Psoas muscle (tissue), 8 donors: ENCODE measurements at places on chromosomes 11 and 22.

GRCh38 chr11:75493626-75494025 lies 32.1 kb downstream of the GDPD5 start:
- DNase-seq: no peak

DNA sequence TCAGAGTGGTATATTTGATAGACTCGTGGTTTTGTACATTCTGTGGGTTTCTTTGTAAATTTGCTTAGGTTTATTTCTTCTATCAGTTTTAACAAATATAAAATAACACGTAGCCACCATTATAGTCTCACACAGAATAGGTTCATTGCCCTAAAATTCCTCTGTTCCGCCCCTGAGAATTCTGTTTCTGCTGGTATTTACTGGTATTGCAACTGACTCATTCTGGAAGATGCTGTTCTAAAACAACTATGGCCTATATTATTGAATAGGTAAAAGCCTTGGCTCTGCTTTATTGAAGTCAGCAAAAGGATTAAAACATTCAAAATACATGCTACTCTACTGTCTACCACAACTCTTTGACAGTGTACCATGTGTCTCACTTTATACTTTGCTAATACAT lies 119.1 kb upstream of the CHORDC1 start:
- DNase-seq: no peak

GRCh38 chr11:30786256-30787110 lies 200.3 kb upstream of the MPPED2 start:
- DNase-seq: no peak

- no peak for DNase-seq
These were observed 42.8 kb downstream of the REXO2 start for GRCh38 chr11:114482114-114482513.

DNA sequence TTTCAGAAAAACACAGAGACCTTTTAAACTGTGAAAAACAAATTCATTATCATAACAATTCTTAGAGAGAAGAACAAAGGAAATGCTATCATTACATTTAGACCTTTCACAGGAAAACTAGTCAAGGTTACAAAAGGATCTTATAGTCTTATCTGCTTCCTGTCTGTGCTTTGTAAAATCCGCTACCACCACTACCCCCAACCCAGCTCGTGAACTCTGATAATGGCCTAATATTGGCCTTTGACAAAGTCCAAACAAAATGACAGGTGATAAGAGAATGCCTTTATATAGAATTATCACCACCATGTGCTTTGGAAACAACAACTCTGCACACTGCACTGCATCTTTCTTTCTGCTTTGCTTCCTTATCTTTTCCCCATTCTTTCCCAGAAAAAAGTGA lies 272.5 kb downstream of the SBF2 start:
- no peak for DNase-seq

GRCh38 chr11:73878771-73879170 lies 2.0 kb downstream of the PAAF1 start:
- no peak for DNase-seq

GRCh38 chr22:43263645-43264514 lies 76.9 kb upstream of the TTLL12 start:
- peak; percentile 64 for DNase-seq

GRCh38 chr11:65785319-65786007 lies 1.4 kb upstream of the OVOL1 start:
- no peak for DNase-seq

DNA sequence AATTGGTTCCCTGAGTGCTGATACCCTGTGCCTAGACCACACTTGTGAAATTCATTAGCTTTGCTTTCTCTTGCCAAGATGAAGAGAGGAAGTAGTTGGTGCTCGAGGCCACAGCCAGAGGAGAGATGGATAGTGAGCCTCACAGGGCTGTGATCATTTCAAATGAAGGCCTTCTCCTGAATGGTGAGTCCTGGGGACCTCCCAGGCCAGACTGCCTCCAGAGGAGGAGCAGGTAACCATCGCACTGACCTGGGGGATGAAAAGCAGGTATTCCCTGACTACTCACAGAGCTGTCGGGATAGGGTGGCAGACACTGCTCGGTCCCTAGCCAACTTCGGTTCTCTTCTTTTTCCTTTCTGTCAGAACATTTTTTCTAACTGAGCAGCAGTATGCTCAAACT lies 4.8 kb upstream of the FXYD6 start:
- DNase-seq: no peak

DNA sequence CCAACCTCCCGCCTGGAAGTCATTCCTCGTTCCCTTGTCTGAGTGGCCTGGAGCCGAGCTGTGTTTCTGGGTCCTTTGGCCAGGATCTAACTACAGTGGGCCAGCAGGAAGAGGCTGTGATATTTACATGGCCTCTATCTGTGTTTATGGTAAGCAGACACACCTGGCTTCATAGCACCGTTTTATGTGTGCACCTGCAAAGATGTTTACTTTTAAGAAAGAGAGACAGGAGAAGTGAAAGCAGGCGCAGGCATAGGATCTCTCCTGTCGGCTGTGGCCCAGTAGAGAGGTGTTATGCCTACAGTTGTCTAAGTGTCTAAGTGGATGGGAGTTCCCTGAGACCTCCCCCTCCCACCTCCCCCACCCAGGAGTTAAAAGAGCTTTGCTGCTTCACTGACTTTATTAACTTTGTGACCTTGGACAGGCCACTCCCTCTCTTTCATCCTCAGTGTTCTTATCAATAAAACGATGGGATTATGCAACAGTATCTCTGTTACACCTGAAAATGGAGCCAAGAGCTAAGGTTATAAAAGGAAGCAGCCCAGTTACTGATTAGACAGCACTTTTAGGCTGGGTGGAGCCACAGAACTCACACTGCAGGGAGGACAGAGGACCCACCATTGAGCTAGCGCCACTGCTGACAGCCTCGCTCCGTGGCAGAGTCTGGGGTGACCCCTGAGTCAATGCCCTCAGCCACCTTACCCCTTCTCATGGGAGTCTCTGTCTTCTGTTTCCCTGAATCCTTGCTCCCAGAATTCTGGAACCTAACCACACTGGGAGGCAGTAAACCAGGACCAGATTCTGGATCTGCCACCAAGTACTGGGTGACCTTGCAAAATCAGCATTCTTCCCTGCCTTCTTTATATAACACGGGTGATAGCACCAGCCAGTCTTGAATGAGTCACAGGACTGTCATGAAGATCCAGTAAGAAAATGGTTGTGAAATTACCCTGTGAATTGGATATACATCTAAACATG lies 22.0 kb downstream of the ST14 start:
- no peak for DNase-seq

GRCh38 chr11:45607995-45608394 lies 57.4 kb downstream of the CHST1 start:
- DNase-seq: no peak

DNA sequence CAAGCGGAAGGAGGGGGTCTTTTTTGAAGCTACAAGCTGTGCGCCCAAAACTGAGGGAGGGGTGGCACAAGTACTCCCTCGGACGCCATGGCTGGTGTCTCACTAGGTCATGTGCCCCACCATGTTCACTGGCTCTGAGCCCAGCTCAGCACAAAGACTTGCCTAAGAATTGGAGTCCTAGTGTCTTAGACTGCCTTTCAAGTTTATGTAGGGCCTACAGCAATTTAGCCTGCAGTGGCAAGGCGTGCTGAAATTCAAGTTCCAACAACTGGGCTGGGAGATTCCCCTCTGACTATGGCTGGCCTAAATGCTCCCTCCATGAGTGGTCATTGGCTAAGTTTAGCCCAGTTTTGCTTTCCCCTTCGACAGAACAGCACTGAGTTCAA lies 27.3 kb downstream of the FCHSD2 start:
- DNase-seq: no peak

- peak; percentile 11 for DNase-seq
These were observed 787.1 kb upstream of the API5 start for GRCh38 chr11:42524534-42525227.

- DNase-seq: no peak
These were observed 93.0 kb downstream of the CELSR1 start for GRCh38 chr22:46444390-46444854.

DNA sequence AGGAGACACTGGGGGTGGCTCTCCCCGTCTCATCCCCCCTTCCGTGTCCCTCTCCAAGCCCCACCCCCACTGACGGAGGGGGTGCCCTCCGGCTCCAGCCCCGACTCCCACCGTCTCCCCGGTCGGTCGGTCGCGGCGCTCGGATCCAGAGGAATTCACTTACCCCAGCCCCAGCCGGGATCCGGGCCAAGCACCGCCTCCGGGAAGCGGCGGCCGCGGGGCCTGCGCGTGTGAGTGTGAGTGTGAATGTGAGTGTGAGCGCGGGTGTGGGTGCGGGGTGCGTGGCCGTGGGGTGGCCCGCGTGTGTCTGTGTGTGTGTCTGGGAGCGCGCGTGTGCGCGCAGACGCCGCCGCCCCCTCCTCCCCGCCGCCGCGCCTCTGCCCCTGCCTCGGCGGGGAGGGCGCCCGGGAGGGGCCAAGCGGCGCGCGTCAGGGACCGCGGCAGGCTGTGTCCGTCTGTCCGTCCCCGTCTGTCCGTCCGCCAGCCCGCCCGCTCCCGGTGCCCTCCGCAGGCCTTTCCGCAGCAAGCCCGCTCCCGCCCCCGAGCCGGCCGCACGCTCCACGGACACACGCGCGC lies at the start of gene ELFN2:
TSS of gene ELFN2 (minus strand) at position 345 of the 576 bp plus-strand sequence. CDS start 51,945 bp downstream, outside the sequence.
- DNase-seq: no peak

DNA sequence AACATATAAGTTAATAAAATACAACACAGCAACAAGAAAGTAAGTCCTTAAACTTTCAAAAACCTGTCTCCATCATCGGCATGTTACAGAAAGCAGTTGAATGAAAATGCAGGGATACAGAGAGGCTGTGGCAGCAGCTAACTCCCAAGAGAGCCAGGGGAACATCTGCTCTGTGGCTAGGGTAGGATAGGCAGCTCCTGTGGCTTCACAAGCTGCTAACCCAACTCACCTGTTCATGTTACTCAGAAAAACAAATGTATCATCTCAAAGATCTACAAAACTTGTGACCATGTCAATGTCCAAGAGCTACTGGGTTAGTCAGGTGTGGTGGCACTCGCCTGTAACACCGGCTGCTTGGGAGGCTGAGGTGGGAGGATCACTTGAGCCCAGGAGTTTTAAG lies 15.2 kb upstream of the PLAAT3 start:
- DNase-seq: no peak

DNA sequence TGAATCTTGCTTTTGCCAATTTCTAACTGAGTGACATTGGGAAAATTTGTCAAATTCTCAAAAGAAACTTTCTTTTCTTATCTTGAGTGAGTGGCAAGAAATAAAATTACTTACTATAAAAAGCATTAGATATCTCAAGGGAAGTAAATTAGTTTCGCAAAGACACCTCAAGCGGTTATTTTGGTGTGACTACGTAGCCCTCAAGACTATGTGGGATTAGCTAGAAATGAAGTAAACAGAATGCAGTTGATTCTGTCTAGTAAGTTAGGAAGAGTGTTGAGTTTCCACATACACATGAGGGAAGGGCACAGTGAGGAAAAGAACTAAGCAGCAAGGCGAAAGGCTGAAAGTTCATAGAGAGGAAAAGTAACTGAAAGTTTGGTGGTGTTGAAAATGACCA lies 28.3 kb upstream of the MS4A6A start:
- no peak for DNase-seq

GRCh38 chr11:20363149-20363499 lies 390 bp upstream of the HTATIP2 start:
- DNase-seq: no peak

- no peak for DNase-seq
These were observed 110.5 kb upstream of the THY1 start for GRCh38 chr11:119533462-119533861.

GRCh38 chr11:62505059-62505439 lies 41.6 kb downstream of the AHNAK start:
- DNase-seq: peak; percentile 56

DNA sequence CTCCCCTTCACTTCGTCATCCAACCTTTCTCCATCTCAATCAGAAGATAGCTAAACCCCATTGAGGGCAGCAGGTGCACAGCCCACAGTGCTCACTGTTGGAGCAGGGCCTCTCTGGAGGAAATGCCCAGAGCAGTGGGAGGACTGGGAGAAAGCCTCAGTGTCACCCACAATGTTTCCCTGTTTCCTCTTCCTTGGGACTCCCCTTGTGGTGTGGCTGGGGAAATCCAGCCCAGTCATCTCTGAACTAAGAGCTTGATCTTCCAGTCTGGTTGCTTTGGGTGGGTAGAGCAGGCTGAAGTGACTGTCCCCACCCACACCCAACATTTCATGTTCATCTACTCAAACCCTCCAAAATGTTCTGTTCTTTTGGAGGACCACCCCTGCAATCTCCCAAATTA lies 29.8 kb upstream of the EED start:
- no peak for DNase-seq

- DNase-seq: peak; percentile 22
These were observed 11.0 kb upstream of the PLAAT2 start for GRCh38 chr11:63573881-63574855.

DNA sequence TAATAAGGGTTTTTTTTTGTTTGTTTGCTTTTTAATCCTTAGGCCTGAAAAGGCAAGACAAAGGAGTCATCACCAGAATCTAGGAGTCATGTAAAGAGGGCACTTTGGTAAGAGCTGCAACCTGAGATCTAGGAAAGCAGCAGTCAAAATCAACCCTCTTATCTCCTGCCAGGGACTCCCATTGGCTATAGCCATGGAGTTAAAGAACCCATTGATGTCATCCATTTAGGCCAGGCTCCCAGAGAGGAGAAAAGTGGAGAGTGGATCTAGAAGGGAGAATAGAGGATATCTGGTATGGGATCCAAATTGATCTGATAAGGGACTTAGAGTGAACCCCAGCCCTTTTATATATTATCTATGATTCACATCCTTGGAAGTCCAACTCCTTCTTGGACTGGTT lies 35.9 kb downstream of the ZNF215 start:
- no peak for DNase-seq

- no peak for DNase-seq
These were observed 924.4 kb upstream of the TENM4 start for GRCh38 chr11:80365076-80365725.

- DNase-seq: no peak
These were observed 19.4 kb downstream of the HTR3A start for GRCh38 chr11:113994077-113994954.

GRCh38 chr22:25929321-25929878 lies 187.4 kb downstream of the MYO18B start:
- DNase-seq: no peak

DNA sequence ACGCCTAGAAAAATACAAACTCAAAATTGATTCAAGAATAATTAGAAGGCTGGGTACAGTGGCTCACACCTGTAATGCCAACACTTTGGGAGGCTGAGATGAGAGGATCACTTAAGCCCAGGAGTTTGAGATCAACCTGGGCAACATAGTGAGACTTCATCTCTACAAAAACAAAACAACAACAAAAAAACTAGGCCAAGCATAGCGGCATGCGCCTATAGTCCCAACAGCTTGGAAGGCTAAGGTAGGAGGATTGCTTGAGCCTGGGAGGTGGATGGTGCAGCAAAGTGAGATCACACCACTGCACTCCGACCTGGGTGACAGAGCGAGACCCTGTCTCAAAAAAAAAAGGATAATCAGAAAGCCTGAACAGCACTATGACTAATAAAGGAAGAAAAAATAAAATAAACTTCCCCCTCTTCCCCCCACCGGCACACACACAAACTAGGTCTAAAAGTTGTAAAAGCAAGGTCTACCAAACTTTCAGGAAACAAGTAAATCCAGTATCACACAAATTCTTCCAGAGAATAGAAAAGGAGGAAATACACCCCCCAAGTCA lies 35.8 kb downstream of the RRAS2 start:
- no peak for DNase-seq

GRCh38 chr11:34792814-34793258 lies 123.3 kb downstream of the APIP start:
- DNase-seq: peak; percentile 63
